Upper lobe of left lung (tissue), 6 donors: ENCODE measurements at places on chromosomes 11 and 22. TPM values are rescaled to one million over a fixed set of nuclear protein-coding genes. Genes with fewer than 3 reads are reported as not detected.

APOL4 gene
- 14.3 TPM for total RNA-seq

TYR gene
- not detected for total RNA-seq

SLN gene
- 0.97 TPM for total RNA-seq

SC5D gene
- 22.2 TPM for total RNA-seq

ANO5 gene
- total RNA-seq, result 3.0 TPM

SYT12 gene
- total RNA-seq, result not detected

GPR83 gene
- 0.30 TPM for total RNA-seq

DNA sequence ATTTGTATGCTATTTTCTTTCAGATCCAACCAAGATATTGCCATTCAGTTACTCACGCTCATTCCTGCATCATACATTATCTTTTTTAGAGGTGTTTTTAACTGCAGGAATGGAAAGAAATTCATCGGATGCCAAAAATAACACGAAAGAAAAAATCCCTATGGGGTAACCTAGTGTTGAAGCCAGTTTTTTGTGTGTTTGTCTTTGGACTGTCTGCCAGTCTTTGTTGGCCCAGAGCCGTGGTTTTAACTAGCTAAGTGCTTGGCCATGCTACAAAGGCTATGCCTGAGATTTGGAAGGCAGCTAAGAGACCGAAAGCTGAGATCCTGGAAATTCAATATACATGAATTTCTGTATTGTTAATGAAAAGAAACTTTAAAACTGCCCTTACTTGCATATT lies 309.8 kb upstream of the CNTN5 start:
- no peak for DNase-seq
- no peaks in the 10 kb centered on the region for H3K36me3 ChIP-seq
- no peaks in the 10 kb centered on the region for H3K4me1 ChIP-seq
- no peak overlapping the region for H3K4me3 ChIP-seq
- no peak overlapping the region for H3K27ac ChIP-seq
- no peaks in the 10 kb centered on the region for H3K27me3 ChIP-seq

- no peaks in the 10 kb centered on the region for H3K27me3 ChIP-seq
- H3K27ac ChIP-seq, result no peak overlapping the region
- no peak for DNase-seq
- H3K4me3 ChIP-seq, result no peak overlapping the region
- H3K36me3 ChIP-seq, result no peaks in the 10 kb centered on the region
These were observed 30.2 kb downstream of the MACROD1 start for GRCh38 chr11:64135711-64136110.

DNA sequence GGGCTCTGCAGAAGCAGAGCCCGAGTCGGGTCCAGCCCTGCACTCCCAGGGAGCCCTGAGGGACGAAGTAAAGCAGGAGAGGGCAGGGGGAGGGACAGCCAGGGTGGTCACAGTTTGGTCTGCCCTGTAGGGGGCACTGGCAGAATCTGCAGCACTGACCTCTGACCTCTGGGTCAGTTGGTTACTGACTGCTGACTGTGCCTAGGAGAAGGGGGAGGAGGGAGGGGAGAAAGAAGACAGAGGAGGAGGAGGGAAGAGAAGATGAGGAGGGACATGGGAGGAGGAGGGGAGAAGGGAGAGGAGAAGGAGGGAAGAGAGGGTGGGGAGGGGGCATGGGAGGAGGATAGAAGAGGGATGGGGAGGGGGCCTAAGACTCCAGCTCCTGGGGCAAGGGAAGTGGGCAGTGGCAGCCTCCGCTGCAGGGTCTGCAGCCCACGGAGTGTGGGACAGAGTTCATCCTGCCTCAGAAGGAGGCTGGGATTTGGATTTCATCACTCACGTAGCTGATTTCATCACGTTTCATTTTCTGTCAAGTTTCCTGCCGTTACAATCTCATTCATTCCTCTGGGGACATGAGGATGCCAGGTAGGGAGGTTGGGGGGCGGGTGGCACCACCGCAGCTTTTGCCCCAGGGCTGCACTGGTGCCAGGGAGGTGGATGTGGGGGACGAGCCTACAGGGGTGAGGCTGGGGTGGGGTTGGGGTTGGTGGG lies 55.2 kb downstream of the FLRT1 start:
- H3K27me3 ChIP-seq, result no peaks in the 10 kb centered on the region
- no peaks in the 10 kb centered on the region for H3K36me3 ChIP-seq
- H3K4me1 ChIP-seq, result peaks cover 38% of the 10 kb centered on the region
- no peak overlapping the region for H3K4me3 ChIP-seq

DNA sequence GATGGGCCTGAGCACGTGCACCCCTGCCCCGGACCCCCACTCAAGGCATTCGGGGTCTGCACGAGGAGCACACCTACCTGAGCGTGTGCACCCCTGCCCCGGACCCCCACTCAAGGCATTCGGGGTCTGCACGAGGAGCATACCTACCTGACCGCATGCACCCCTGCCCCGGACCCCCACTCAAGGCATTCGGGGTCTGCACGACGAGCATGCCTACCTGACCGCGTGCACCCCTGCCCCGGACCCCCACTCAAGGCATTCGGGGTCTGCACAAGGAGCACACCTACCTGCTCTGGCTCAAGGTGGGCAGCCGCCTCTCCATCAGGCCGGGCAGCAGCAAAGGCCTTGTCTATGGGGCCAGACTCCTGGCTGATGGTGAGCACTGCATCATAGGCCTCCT lies 48.7 kb upstream of the LRRC32 start:
- H3K4me3 ChIP-seq, result no peak overlapping the region
- DNase-seq, result no peak
- no peaks in the 10 kb centered on the region for H3K36me3 ChIP-seq
- no peak overlapping the region for H3K27ac ChIP-seq

GRCh38 chr22:32331236-32331917 lies 26.3 kb upstream of the RFPL3 start:
- peak overlapping the region; percentile 69 for H3K27ac ChIP-seq
- no peaks in the 10 kb centered on the region for H3K27me3 ChIP-seq
- no peaks in the 10 kb centered on the region for H3K36me3 ChIP-seq
- H3K4me1 ChIP-seq, result peaks cover 9% of the 10 kb centered on the region
- peak overlapping the region; percentile 10 for H3K4me3 ChIP-seq

DNA sequence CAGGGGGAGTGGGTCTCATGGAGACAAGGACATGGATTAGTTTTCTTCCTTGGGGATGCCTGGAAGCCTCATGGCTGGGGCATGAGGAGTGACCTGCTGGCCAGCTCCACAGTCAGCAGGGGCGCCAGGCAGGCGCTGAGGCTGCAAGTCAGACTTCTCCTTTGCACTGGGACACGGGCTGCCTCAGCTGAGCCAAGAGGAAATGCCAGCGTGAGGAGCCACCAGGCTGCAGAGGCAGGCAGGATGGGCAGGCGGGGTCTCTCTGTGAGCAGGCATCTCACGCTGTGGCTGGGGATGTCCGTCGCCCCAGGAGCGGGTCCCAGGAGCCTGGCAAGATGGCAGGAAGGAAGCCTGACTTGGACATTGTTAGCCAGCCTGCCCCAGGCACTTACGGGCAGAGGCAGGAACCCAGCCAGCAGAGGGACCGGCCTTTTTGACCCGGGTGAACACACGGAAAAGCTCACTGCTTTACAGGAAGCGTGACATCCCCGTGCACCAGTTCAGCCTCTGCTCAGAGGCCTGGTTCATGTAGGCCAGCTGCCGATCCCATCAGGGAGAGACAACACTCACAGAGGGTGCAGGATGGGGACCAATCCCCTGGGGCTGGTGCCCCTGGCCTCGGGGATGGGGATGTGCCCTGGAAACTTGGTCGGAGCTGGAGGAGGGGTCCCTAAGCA lies 10.2 kb downstream of the GNB1L start:
- H3K4me3 ChIP-seq, result no peak overlapping the region
- peak overlapping the region; percentile 77 for H3K27ac ChIP-seq
- no peaks in the 10 kb centered on the region for H3K27me3 ChIP-seq

- no peak within 1 kb of the TSS for H3K4me3 ChIP-seq
- no peaks in the 10 kb centered on the region for H3K36me3 ChIP-seq
- peaks cover 5% of the 10 kb centered on the region for H3K4me1 ChIP-seq
- no peaks in the 10 kb centered on the region for H3K27me3 ChIP-seq
- no peak within 1 kb of the TSS for H3K27ac ChIP-seq
These were observed at the start of gene SEPTIN3 for GRCh38 chr22:41969110-41969646. Gene SEPTIN3, plus strand, starts transcription at chr22:41969443. Its CDS starts 2,050 bp downstream, at chr22:41971493.

GRCh38 chr11:17014833-17015626 lies 816 bp upstream of the PLEKHA7 start:
- H3K27ac ChIP-seq, result peak overlapping the region; percentile 63
- H3K27me3 ChIP-seq, result peaks cover 2% of the 10 kb centered on the region
- peak overlapping the region; percentile 78 for H3K4me3 ChIP-seq

GRCh38 chr11:21630934-21631478 lies 561.9 kb upstream of the ANO5 start:
- H3K4me3 ChIP-seq, result no peak overlapping the region
- no peaks in the 10 kb centered on the region for H3K4me1 ChIP-seq
- DNase-seq, result no peak
- H3K36me3 ChIP-seq, result no peaks in the 10 kb centered on the region

GRCh38 chr22:44685384-44686056 lies 16.5 kb upstream of the PRR5 start:
- H3K4me3 ChIP-seq, result no peak overlapping the region
- H3K27ac ChIP-seq, result no peak overlapping the region
- no peaks in the 10 kb centered on the region for H3K27me3 ChIP-seq
- peaks cover 7% of the 10 kb centered on the region for H3K4me1 ChIP-seq
- DNase-seq, result peak; percentile 72
- H3K36me3 ChIP-seq, result no peaks in the 10 kb centered on the region

DNA sequence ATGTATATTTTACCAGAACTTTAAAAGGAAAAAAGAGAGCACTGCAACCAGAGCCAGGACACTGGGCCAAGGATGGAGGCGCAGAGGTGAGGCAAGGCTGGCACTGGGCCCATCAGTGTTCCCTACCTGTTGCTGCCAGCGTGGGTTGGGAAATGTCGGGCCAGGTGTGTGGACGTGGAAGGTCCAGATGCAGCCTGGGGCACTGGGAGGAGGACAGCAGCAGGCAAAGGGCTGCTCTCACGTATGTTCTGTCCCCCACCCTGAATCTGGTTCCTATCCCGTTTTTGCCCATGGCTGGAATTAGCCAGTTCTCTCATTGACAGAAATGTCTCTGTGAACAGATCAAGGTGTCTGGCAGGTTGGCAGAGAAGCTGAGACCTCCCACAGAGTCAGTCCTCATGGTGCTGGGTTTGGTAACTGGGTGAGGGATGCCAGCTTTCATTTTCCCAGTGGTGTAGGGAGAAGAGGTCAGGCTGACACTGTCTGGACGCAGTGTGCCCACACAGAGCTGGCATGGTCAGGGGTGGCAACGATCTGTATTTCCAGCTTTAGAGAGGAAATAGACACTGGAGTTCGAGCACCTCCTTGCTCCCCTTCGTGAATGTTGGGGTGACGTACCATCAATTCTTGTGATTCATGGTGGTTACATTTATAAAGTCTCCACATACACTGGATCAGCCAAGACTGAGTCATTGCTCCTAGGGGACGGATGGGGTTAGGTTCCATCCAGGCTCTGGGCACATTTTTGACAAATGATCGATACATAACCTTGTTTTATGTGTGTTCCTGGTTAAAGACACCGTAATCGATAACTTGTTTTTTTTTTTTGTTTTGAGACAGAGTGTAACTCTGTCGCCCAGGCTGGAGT lies 4.3 kb upstream of the PNPLA3 start:
- peaks cover 4% of the 10 kb centered on the region for H3K27me3 ChIP-seq
- H3K36me3 ChIP-seq, result no peaks in the 10 kb centered on the region
- DNase-seq, result no peak
- H3K4me1 ChIP-seq, result peaks cover 13% of the 10 kb centered on the region

DNA sequence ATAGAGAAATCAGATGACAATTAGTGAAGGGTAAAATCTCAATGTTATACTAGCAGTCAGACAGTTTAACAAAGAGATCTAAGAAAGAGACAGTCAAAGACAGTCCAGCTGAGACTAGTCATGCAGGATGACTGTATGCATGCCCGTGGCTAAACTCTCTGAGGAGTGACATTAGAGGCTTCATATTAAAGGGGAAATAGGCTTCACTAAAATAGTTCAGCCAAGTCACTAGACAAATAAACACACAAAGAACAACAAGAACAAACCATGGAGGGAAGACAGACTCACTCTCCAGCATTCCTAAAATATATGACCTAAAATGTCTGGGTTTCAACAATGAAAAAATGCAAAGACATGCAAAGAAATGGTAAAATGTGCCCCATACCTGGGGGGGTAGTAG lies 18.6 kb upstream of the APLNR start:
- H3K4me1 ChIP-seq, result peaks cover 6% of the 10 kb centered on the region
- DNase-seq, result no peak
- H3K27ac ChIP-seq, result no peak overlapping the region
- no peaks in the 10 kb centered on the region for H3K36me3 ChIP-seq

DNA sequence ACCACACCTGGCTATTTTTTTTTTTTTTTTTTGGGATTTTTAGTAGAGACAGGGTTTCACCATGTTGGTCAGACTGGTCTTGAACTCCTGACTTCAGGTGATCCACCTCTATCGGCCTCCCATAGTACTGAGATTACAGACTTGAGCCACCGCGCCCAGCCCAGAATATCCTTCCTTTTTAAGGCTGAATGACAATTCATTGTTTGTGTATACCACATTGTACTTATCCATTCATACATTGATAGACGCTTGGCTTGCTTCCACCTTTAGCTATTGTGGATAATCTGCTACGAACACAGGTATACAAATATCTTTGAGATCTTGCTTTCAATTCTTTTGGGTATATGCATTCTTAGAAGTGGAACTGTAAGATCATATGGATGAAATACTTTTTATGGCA lies 10.8 kb upstream of the RASSF10 start:
- no peak for DNase-seq
- no peaks in the 10 kb centered on the region for H3K4me1 ChIP-seq
- no peak overlapping the region for H3K27ac ChIP-seq
- no peaks in the 10 kb centered on the region for H3K27me3 ChIP-seq
- H3K36me3 ChIP-seq, result no peaks in the 10 kb centered on the region

GRCh38 chr22:20994128-20994901 lies 7.6 kb downstream of the THAP7 start:
- DNase-seq, result no peak
- no peaks in the 10 kb centered on the region for H3K4me1 ChIP-seq
- H3K36me3 ChIP-seq, result peaks cover 83% of the 10 kb centered on the region
- H3K4me3 ChIP-seq, result no peak overlapping the region
- no peaks in the 10 kb centered on the region for H3K27me3 ChIP-seq

DNA sequence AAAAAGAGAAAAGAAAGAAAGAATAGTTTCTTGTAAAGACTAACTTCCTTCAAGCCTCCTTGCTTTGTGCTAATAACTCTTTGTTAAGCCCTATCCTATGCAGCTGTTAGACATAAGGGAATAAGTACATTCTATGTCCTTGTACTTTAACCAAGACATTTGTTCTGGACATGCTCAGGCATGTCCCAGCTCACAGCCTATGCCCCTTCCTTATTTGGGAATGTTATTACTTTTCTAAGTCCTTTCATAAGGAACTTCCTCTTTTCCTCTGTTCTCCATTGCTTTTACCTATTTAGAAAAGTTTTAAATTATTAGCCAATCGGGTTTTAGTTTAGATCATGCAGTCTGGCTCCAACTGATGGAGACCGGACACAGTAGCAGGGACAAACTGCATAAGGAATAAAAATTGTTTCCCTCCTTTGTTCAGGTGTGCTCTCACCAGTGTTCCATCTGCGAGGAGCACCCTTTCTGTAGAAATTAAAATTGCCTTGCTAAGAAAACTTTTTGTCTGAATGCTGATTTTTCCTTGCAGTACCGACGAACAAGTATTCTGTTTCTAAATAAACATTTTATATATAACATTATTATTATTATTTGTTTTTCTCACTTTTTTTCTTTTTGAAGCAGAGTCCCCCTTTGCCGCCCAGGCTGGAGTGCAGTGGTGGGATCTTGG lies 21.6 kb upstream of the SPINDOC start:
- no peaks in the 10 kb centered on the region for H3K36me3 ChIP-seq
- H3K27me3 ChIP-seq, result no peaks in the 10 kb centered on the region
- H3K27ac ChIP-seq, result no peak overlapping the region
- H3K4me1 ChIP-seq, result no peaks in the 10 kb centered on the region
